ENCODE measurements at places on chromosomes 2 and 18.

DNA sequence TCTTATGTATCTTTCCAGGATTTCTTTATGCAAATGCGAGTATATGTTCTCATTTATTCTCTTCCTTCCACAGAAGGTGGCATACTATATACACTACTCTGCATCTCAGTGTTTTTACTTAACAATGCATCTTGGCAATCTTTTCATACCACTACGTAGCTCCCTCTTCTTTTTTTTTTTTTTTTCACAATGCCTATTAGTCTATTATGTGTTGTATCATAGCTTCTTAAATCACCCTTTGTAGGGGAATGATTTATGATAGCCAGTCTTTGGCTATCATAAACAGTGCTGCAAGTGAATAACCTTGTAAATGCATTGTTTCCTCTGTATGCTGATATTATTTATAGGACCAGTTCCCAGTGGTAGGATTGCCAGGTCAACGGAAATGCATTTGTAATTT, 204.2 kb downstream of the BABAM2 start:
- DNase-seq: no peak

- DNase-seq: peak; percentile 83
These were observed 2.7 kb downstream of the CDH7 start for GRCh38 chr18:65753520-65753919.

GRCh38 chr2:231854616-231855125, 68.4 kb downstream of the COPS7B start:
- peak; percentile 38 for DNase-seq

DNA sequence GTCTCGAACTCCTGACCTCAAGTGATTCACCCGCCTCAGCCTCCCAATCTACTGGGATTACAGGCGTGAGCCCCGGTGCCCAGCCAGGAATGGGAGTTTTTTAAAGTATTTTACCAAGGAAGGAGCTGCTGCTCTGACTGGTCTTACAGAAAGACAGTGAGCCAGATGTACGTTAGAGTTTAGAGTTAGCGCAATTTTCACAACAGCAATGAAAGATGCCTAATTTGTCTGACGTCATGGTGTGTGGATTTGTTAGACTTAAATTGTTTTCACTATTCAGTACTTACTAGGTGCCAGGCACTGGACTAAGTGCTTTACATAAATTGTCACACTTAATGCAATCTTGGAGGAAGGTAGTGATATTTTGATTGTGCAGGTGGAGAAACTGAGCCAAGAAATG, 12.4 kb upstream of the RPL37A start:
- DNase-seq: no peak

DNA sequence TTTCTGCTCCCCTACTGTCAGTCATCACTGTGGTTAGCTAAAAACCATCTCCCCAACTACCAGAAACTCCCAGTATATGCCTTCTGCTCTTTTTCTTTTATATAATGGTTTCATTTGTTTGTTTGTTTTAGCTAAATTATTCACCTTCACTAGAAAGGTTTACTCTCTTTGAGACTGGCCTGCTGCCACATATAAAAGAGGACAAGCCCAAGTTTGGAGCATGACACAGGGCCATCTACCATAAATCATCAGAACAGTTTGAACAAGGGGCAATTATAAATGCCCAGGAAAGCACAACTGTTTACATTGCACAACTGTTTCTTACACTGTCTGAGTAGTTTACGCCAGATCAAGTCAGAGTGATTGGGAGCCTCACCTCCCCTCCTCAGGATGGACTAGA, 471.0 kb upstream of the PIK3C3 start:
- no peak for DNase-seq

- DNase-seq: no peak
These were observed 45.3 kb upstream of the ROCK2 start for GRCh38 chr2:11389551-11390398.

DNA sequence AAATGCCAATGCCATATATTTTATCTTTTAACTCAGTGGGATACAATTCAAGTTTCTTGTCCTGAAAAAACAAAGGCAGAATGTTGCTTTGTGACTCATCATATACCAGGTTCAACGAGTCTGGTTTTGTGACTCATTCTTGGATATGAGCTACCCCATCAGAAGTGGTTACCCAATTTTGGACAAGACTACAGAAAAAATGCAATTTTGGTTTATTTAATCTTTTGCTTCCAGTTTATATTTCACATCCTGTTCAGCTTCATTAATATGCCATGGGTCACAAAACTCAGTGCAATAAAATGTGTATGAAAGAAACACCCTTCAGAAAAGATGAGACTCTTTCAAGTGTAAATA, 25.0 kb downstream of the FN1 start:
- DNase-seq: no peak

- no peak for DNase-seq
These were observed 209.5 kb downstream of the DYM start for GRCh38 chr18:49250816-49251388.

- no peak for DNase-seq
These were observed 45.4 kb upstream of the LRATD1 start for GRCh38 chr2:14587119-14587518.

- DNase-seq: no peak
These were observed 29.6 kb downstream of the LPIN2 start for GRCh38 chr18:2983296-2983695.

DNA sequence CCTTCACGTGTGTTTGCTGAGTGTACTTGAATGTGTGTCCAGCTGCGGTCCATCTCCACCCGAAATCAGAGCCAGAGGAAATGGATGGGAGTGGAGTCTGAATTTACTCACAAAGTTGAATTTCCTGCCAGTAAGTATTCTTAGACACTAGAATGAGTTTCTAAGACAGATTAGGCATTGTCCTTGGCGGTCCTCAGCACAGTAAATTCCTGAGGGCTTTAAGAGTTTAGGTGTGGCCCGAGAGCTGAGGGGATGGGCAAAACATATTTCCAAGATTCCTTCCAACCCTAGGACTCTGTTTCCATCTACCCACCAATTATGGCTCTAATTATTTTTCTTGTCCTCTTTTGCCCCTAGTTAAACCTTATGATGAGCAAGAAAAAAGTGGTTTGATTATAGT, 90.3 kb upstream of the PHLPP1 start:
- DNase-seq: no peak

DNA sequence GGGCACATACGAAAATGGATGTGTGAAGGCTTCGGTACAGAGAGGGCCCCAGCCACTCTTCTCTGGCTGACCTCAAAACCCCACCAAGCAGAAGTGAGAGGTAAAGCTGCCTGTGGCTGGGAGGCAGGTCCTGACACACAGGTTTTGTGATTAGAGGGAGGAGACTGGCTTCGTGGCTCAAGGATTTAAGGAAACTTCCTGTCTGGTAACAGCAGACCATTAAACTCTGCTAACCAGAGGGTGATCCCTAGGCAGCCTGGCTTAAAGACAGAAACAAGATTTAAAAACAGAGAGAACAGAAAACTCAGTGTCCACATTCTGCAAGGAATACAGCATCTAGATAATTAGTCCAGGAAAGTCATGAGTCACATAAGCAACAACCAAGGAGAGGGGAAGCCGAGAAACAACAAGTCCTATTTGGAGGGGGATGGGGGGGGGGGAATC, 101.9 kb downstream of the NFATC1 start:
- DNase-seq: no peak

DNA sequence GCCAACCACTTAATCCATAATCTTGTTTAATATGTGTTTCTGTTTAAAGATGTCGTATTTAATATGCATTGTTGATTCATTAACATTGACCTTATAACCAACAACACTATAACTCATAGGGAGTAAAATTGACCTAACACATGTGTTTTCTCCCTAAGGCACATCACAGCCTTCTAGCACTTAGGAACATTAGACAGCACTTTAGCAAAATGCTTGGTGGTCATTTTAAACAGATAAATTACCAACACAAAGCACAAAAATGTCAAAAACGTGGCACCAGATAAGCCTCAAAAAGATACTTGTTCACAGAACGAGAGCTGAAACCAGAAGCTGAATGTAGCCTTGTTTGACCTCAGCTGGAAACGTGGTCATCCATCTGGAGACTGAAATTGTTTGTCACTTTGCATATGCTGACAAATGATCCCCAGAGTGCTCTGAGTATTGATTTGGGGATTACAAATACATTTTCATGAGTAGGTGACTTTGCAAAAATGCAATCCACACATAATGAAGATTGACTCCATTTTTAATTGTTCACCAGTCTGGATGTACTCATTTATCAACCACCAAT, 139.2 kb downstream of the CCDC102B start:
- no peak for DNase-seq

GRCh38 chr2:136134126-136134525, 16.2 kb upstream of the CXCR4 start:
- DNase-seq: no peak

- DNase-seq: peak; percentile 37
These were observed 461.0 kb upstream of the CDH2 start for GRCh38 chr18:28637897-28638296.

- no peak for DNase-seq
These were observed 18.5 kb downstream of the GKN1 start for GRCh38 chr2:68992933-68993332.

- DNase-seq: peak; percentile 40
These were observed 37.4 kb upstream of the KLHL29 start for GRCh38 chr2:23347471-23348092.

DNA sequence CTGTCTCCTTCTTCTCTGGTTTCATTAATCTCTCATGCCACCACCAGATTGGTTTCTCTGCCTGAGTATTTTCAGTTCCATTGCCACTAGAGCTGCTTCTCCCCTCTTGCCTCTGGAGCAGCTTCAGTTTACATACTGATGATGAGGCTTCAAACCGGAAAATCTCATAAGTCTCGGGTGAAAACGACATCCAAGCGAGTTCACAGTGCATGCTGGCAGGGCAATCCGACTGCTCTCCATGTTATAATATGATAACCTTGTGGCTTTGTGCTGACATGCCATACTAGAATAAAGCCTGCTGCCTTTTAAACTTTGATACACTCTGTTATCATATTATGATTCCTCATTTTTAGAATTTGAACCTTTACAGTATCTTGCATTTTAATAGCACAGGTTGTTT, 153.5 kb downstream of the PRPF40A start:
- no peak for DNase-seq

GRCh38 chr2:106758901-106759497, 127.0 kb downstream of the ST6GAL2 start:
- DNase-seq: no peak

DNA sequence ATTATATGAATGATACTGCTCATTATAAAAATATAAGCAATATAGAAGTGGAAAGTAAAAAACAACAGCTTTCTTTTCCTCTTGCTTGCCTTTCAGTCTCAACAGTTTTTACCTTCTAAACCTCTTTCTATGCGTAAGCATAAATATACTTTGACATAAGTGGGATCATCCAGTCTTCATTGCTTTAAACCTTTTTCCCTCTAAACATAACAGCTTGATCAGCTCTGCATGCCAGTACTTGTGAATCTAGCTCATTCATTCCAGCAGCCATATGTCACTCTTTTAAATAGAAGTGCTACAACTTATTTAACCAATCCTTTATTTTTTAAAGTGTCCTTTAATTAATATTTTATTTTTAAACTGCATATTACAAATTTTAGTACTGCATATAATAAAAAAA, 88.1 kb downstream of the TTC27 start:
- DNase-seq: no peak

- peak; percentile 69 for DNase-seq
These were observed 82.9 kb downstream of the CHRNA1 start for GRCh38 chr2:174681099-174682006.

GRCh38 chr2:161138429-161138828, 21.8 kb upstream of the TANK start:
- no peak for DNase-seq

DNA sequence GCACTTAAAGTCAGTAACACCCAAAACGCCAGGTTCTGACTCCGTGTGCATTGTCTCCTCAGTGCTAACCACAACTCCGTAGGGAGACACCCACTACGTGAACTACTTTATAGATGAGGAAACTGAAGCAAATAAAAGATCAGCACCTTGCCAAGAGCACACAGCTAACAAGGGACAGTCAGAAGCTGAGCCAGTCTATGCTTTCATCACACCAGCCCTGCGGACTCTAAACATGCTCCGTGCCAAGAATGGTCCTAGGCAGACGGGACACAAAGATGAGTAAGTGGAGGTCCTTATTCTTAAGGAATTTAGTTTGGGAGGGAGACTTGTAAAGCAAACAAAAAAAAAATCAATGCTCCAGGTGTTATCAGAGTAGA, 9.6 kb downstream of the MBOAT2 start:
- DNase-seq: no peak

GRCh38 chr2:182018218-182018617, 32.6 kb downstream of the PPP1R1C start:
- no peak for DNase-seq

GRCh38 chr2:197149546-197149945, 161.0 kb downstream of the ANKRD44 start:
- no peak for DNase-seq

DNA sequence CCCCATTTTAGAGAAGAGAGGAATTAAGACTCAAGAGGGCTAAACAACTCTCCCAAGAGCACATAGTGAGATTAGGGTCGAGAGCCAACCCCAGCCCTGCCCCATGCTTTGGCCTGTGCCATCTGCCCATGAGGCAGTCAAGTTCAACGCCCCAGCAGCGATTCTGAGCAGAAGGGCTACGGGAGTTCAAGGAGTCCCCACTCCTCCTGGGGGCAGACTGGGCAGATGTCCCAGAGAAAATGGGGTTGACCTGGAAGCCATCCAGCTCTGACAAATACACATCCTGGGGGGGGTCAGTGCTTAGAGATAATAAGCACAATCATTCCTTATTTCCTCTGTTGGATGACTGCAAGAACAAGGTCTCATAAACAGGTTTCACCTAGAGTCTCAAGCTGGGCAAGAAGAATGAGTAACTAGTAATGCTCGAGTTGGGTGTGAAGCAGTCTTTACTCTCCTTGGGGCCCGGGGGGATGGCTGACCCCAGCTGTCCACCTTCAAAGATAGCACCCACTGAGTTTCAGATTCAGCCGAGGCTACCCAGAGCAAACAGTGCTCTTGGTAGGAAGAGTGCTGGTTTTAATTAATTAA, 716.4 kb downstream of the RNF144A start:
- no peak for DNase-seq

DNA sequence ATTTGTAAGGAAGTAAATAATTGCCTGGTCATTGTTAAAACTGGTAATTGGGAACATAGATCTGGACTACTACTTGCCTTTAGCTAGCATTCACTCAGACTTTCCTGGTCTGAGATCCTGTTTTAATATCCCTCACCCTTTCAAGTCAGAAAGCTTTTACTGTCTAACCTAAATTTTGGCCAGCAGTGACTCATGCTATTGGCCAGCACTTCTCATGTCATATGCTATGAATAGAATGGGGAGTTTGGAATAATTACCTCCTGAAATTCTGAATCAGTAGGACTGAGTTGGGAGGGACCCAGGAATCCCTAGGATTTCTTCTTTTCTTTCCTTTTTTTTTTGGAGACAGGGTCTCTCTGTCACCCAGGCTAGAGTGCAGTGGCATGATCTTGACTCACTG, 19.3 kb downstream of the STK36 start:
- no peak for DNase-seq

Measured in endodermal cell (in vitro differentiated cells).